ENCODE measurements at places on chromosomes 3 and 15.
A peak's percentile ranks its signal among the peaks of the same experiment; 100 is the strongest.

GRCh38 chr15:43930079-43930478 is 103.3 kb downstream of the WDR76 start:
- peaks cover 26% of the 10 kb centered on the region for H3K4me1 ChIP-seq
- no peak overlapping the region for H3K27ac ChIP-seq
- no peaks in the 10 kb centered on the region for H3K36me3 ChIP-seq
- no peak for DNase-seq
- no peaks in the 10 kb centered on the region for H3K27me3 ChIP-seq

DNA sequence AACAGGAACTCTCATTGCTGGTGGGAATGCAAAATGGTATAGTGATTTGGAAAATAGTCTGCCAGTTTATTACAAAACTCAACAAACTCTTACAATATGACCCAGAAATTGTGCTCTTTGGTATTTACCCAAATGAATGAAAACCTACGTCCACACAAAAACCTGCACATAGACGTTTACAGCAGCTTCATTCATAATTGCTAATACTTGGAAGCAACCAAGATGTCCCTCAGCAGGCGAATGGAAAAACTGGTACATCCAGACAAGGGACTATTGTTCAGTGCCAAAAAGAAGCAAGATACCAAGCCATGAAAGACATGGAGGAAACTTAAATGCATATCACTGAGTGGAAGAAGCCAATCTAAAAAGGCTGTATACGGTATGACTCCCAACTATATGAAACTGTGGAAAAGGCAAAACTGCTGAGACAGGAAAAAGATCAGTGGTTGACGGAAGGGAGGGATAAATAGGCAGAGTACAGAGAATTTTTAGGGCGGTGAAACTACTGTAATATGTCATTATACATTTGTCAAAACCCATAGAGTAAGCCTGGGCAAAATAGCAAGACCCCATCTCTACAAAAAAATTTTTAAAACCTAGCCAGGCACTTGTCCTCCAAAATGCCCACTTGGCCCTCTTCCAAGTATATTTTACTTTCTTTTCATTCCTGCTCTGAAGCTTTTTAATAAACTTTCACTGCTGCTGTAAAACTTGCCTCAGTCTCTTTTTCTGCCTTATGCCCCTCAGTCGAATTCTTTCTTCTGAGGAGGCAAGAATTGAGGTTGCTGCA is 4.9 kb upstream of the MKRN2OS start:
- peaks cover 4% of the 10 kb centered on the region for H3K4me1 ChIP-seq
- DNase-seq, result no peak
- no peak overlapping the region for H3K4me3 ChIP-seq
- peaks cover 11% of the 10 kb centered on the region for H3K27me3 ChIP-seq
- H3K36me3 ChIP-seq, result no peaks in the 10 kb centered on the region
- no peak overlapping the region for H3K27ac ChIP-seq

DNA sequence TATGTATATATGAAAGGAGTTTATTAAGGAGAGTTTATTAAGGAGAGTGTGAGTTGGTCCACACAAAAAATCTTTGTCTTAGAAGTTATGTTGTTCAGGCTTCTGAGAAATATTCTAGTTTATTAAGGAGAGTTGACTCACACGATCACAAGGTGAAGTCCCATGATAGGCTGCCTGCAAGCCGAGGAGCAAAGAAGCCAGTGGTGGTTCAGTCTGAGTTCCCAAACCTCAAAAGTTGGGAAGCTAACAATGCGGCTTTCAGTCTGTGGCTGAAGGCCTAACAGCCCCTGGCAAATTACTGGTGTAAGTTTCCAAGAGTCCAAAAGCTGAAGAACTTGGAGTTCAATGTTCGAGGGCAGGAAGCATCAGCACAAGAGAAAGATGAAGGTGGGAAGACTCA is 42.4 kb upstream of the DAZL start:
- no peak overlapping the region for H3K27ac ChIP-seq
- no peaks in the 10 kb centered on the region for H3K36me3 ChIP-seq
- no peaks in the 10 kb centered on the region for H3K27me3 ChIP-seq
- DNase-seq, result no peak

DNA sequence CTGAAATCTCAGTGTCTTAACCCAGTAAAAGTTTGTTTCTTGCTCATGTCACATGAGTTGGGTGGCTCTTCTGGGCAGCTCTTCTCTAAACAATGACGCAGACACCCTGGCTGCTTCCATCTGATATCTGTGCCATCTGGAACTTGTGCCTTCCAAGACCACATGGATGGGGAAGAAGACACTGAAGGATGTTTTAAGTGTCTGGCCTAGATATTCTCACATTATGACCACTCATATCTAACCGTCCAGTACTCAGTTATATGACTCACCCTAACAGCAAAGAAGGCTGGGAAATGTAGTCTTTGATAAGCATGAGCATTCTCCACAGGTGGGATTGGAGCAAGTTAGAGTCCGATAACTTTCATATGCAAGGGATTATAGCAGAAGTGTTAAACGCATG is 66.4 kb downstream of the RYR3 start:
- no peaks in the 10 kb centered on the region for H3K36me3 ChIP-seq
- peaks cover 5% of the 10 kb centered on the region for H3K4me1 ChIP-seq
- no peak overlapping the region for H3K4me3 ChIP-seq
- H3K27me3 ChIP-seq, result peaks cover 11% of the 10 kb centered on the region

GRCh38 chr3:141275973-141276372 is 44.3 kb downstream of the PXYLP1 start:
- no peaks in the 10 kb centered on the region for H3K27me3 ChIP-seq
- H3K4me3 ChIP-seq, result no peak overlapping the region
- no peak overlapping the region for H3K27ac ChIP-seq
- peaks cover 8% of the 10 kb centered on the region for H3K4me1 ChIP-seq
- DNase-seq, result no peak

- peaks cover 27% of the 10 kb centered on the region for H3K4me1 ChIP-seq
- peaks cover 29% of the 10 kb centered on the region for H3K36me3 ChIP-seq
- no peak for DNase-seq
- H3K4me3 ChIP-seq, result no peak overlapping the region
- H3K27me3 ChIP-seq, result no peaks in the 10 kb centered on the region
Observed at GRCh38 chr3:177119829-177120228, 77.5 kb downstream of the TBL1XR1 start.

- H3K4me3 ChIP-seq, result no peak overlapping the region
- H3K4me1 ChIP-seq, result peaks cover 6% of the 10 kb centered on the region
- no peak for DNase-seq
- no peak overlapping the region for H3K27ac ChIP-seq
Observed at GRCh38 chr15:48493084-48493762, 152.3 kb downstream of the FBN1 start.

DNA sequence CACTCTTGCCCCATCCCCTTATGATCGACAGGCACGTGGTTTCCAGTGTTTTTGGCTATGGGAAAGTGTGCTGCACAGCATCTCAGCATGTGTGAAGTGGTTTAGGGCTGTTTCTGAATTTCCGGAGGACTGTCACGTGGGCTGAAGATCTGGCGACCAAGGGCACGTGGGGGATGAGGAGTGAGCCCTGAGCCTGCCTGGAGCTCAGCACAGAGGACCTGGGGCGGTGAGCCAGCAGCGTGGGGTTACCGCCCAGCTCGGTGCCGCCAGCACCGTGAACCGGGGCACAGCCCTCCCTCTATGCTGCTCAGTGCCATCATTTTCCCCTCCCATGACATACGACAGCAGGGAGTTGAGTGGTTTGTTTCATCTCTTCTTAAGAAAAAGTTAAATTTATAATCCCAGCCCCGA is 150.2 kb downstream of the DNAJB8 start:
- H3K4me3 ChIP-seq, result no peak overlapping the region
- H3K36me3 ChIP-seq, result peaks cover 3% of the 10 kb centered on the region
- peak; percentile 65 for DNase-seq
- H3K27me3 ChIP-seq, result no peaks in the 10 kb centered on the region
- no peak overlapping the region for H3K27ac ChIP-seq

DNA sequence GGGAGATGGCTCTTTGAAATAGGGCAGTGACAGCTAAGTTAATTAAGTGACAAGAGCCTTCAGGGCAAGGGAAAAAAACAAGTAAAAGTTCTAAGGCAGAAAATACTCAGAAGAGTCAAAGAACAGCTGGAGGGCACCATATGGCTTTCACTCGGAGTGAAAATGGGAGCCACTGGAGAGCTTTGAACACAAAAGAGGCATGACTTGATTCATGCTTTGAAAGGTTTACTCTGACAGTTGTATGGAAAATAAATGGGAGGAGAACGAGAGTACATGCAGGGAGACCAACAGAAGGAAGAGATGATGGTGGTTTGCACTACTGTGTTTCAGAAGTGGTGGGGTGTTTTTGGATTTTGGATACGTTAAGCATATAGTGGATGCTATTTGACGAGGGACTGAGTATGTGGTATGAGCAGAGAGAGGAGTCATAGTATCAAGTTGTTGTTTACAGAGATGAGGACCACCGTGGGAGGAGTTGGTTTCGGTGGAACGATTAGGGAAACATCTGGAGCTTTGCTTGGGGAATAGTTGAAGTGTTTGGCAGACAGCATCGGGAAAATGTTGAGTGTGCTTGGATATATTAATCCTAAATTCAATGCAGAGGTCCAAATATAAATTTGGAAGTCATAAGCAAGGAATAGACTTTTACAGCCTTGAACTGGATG is 411.5 kb downstream of the GABRG3 start:
- H3K36me3 ChIP-seq, result no peaks in the 10 kb centered on the region
- peaks cover 11% of the 10 kb centered on the region for H3K4me1 ChIP-seq
- no peak for DNase-seq

DNA sequence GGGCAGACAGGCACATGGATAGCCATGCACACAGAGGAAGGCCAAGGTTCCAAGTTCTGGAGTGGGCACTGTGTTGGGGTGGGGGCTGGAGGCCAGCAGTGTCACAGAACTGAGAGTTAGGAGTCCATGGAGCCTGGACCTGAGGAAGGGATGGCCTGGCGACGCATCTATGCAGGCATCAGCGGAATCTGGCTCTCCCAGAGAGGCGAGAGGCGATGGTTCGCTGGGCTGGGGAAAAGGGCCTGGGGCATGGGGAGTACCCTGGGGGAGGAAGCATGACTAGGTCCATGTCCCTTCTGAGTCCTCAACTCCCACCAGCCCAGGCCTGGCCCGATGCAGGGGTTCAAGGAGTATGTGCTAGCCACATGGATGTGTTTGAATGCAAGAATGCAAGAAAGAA is 192.8 kb upstream of the LINGO1 start:
- H3K27ac ChIP-seq, result no peak overlapping the region
- H3K27me3 ChIP-seq, result peaks cover 36% of the 10 kb centered on the region
- no peak overlapping the region for H3K4me3 ChIP-seq
- H3K36me3 ChIP-seq, result no peaks in the 10 kb centered on the region
- H3K4me1 ChIP-seq, result peaks cover 13% of the 10 kb centered on the region
- DNase-seq, result no peak

- no peak for DNase-seq
- H3K36me3 ChIP-seq, result no peaks in the 10 kb centered on the region
- H3K4me1 ChIP-seq, result peaks cover 10% of the 10 kb centered on the region
- no peak overlapping the region for H3K27ac ChIP-seq
Observed at GRCh38 chr3:74049444-74049843, 424.7 kb upstream of the PDZRN3 start.
